MCF 10A (cell line): ENCODE measurements at places on chromosomes 16 and 17.

GRCh38 chr17:72945473-72945872, 147.0 kb downstream of the SLC39A11 start:
- DNase-seq = no peak

DNA sequence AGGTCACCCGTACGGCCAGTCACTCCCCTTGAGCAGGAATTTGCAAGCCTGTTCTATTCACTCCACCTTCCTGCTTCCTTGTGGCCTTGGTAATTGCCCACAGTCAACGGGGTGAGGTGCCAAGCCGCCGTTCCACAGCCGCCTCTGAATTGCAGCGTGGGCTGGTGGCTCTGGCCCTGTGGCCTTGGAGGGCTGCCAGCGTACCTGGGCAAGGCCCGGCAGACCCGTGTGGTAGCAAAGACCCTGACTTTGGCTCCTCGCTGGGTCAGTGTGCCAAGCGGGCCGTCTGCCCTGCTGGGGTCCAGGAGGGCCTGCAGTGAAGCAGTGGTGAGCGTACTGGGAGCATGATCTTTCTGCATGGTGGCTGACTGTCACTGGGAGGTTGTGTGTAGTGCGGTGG, 3.6 kb downstream of the BANP start:
- DNase-seq = no peak

- DNase-seq = peak; percentile 95
Measured at GRCh38 chr17:42518046-42518754, 17.8 kb upstream of the NAGLU start.

- peak; percentile 27 for DNase-seq
Measured at GRCh38 chr17:15436473-15437302, 30.7 kb downstream of the CDRT4 start.

- DNase-seq = no peak
Measured at GRCh38 chr17:42125565-42125964, 3.0 kb downstream of the HSPB9 start.

GRCh38 chr16:4700997-4701743, 7.8 kb downstream of the NUDT16L1 start:
- DNase-seq = no peak

- DNase-seq = peak; percentile 95
Measured at GRCh38 chr16:24635900-24636610, 93.4 kb upstream of the TNRC6A start.

- no peak for DNase-seq
Measured at GRCh38 chr16:4182581-4183236, 59.2 kb downstream of the SRL start.

DNA sequence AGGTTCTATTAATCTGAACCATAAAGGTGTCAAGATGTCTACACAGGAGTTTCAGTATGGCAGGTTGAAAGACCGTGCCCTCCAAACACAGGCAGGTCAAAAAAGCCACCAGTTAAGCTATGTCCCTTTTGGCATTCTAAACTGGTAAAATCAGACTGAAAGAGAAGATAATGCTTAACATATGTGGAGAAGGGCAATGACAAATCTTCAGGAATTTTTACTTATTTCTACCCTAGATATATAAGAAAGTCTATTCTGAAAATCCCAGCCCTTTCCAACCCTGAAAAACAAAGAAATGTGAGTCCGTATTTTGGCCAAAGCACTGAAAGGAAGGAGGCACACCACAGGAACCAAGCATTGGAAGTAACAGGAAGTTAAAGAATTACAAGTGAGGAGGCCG, 16.5 kb downstream of the AP1G1 start:
- DNase-seq = no peak

GRCh38 chr17:41013181-41013580, 4.3 kb upstream of the KRTAP3-1 start:
- DNase-seq = peak; percentile 6

DNA sequence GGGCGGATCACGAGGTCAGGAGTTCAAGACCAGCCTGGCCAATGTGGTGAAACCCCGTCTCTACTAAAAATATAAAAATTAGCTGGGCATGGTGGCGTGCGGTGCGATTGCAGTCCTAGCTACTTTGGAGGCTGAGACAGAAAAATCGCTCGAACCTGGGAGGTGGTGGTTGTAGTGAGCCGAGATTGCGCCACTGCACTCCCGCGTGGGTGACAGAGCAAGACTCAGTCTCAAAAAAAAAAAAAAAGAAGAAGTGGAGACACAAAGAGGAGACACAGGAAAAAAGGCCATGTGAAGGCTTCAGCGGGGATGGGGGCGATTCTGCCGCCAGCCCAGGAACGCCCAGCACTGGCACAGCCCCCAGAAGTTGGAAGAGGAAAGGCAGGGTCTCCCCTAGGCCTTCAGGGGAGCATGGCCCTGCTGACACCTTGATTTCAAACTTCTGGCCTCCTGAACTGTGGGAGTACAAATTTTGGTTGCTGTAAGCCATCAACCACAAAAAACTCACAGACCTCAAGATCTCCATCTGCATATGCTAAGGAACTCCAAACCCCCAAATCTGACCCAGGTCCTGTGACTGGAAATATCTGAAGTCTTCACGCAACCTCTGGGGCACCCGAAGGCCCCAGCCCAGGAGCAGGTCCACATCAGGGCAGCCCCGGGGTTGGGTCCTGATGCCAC, 7.0 kb downstream of the SGSH start:
- DNase-seq = no peak

GRCh38 chr16:28182801-28183200, 29.0 kb downstream of the XPO6 start:
- DNase-seq = no peak

- no peak for DNase-seq
Measured at GRCh38 chr16:2308089-2308962, 32.2 kb downstream of the ABCA3 start.

DNA sequence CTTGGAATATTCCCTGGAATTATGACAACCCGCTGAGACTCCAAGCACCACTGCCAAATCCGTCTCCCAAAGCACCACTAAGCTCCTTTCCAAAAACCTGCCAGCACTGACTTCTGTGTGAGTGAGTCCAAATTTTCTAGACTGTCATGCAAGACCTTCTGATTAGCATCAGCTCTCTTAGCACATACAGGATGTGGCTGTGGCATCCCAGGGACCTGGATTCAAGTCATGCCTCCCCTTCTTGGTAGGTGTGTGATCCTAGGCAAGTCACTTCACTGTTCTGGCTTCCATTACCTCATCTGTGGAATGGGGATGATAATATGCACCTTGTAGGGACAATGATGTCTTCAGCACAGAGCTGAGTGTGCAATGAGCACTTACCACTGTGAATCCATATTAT, 38.3 kb upstream of the USP7 start:
- no peak for DNase-seq

DNA sequence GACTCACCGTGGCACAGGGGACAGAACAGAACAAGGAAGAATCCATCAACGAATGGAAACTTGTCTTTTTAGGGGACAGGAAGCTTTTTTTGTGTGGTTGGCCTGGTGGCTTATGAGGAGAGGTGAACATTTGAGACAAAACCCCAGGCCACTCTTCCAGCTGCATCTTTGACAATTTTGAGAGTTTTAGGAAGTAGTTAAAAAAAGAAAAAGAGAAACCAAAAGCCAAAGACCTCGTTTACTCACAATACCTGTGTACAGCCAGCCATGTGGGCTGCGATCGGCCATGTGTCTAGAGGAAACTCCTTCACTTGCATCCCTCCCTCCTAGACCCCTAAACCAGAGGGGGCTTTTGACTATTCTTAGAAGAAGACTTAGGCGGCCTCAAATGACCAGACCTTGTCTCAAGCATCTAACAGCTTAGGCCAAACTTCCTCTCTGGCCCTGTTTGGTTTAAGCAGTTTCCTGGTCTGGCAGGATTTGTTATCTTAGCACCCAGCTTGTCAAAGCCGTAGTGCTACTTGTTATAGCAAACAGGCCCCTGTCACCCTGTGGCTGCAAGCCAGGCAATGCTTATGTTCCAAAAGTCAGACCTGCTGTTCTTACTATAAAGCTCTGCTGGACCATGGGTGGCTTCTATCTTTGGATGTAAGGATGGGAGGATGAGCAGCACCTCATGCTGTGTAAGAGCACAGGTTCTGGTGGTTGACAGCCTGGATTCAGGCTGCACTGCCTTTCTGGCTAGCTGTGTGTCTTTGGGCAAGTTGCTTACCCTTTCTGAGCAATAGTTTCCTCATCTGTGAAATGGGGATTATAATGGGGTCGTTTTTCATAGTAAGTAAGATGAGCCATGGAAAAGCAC, 17.7 kb downstream of the KSR1 start:
- no peak for DNase-seq

DNA sequence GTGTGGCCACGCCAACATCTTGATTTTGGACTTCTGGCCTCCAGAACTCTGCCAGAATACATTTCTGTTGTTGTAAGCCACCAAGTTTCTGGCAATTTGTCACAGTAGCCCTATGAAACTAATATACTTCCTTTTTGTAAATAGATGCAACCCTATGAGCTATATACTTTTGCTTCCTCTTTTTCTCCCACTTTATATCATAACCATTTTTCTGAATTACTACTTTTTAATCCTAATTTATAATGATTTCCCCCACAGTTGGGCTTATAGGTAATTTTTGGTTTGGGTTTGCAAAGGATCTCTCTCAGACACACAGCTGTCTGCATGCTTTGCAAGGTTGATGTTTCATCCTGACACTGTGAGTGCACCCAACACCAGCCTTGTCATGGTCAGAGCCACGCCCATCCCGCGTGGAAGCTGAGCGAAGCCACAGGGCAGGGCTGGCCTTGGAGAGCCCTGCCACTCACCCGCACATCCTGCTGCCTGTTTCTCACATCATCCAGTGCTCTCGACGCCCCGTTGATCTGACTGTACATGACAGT, 5.8 kb downstream of the TRIM25 start:
- DNase-seq = no peak

- DNase-seq = no peak
Measured at GRCh38 chr16:55868980-55869379, 6.2 kb downstream of the CES5A start.

DNA sequence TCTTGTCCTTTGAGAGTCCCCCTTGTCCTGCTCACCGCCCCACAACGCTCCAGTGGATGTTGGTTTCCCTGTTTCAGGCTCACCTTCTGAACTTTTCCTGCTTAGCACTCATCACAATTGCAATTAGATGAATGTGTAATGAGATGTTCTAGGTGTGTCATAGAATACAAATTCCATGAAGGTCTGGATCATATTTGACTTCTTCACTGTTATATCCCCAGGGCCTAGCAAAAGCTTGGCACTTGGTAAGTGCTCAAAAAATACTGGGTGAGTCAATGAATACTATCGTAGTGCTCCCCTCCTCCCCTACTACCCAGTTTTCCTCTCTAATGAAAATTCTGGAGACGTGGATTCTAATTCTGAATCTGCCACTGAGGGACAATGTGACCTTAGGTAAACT, 33.1 kb downstream of the DNAH3 start:
- no peak for DNase-seq

GRCh38 chr17:1649844-1650501, at the start of gene RILP:
RILP (minus strand) TSS chr17:1649866; CDS start chr17:1649804, 62 bp downstream.
- DNase-seq = peak; percentile 78

GRCh38 chr17:2897605-2898004, 101.4 kb downstream of the RAP1GAP2 start:
- DNase-seq = no peak

DNA sequence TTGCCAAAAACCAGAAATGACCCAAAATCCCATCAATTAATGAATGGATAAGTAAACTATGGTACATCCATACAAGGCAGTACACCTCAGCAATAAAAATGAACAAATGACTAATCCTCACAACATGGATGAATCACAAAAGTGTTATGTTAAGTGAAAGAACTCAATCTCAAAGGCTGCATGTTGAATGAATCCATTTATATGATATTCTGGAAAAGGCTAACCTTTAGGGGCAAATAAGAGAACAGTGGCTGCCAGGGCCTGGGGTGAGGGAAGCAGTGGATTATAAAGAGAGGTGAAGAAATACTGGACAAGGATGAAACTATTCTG, 46.1 kb upstream of the MSI2 start:
- peak; percentile 71 for DNase-seq

DNA sequence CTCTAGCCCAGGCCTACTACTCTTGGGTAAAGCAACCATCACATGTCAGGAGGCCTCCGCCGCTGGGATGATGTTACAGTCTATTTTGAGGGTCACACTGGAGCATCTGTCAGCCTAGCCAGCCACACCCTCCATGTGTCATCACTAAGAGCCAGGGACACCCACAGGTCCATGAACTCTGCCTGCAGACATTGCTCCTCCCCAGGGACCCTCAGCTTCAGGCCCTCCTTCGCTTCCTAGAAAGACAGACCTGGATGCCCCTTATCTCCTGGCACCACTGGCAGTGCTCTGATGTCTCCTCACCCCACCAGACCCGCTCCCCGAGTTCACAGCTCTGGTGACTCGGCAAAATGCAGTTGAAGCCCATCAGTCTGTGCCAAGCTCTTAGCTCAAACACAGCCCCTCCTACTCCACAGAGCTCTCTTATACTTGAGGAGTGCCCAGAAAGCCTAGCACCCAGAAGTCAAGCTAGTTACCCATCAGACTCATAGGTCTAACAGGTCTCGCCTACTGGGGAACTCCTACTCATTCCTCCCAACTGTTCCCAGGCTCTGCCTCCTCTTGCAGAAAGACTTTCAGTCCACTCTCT, 5.9 kb downstream of the RANBP10 start:
- no peak for DNase-seq
